Stimulated activated CD8-positive, alpha-beta memory T cell treated with anti-CD3 and anti-CD28 coated beads, Interleukin-4, amount 100 ng/mL, for 1 hour (primary cell): ENCODE measurements at places on chromosomes 4 and X.
A peak's percentile ranks its signal among the peaks of the same experiment; 100 is the strongest.

DNA sequence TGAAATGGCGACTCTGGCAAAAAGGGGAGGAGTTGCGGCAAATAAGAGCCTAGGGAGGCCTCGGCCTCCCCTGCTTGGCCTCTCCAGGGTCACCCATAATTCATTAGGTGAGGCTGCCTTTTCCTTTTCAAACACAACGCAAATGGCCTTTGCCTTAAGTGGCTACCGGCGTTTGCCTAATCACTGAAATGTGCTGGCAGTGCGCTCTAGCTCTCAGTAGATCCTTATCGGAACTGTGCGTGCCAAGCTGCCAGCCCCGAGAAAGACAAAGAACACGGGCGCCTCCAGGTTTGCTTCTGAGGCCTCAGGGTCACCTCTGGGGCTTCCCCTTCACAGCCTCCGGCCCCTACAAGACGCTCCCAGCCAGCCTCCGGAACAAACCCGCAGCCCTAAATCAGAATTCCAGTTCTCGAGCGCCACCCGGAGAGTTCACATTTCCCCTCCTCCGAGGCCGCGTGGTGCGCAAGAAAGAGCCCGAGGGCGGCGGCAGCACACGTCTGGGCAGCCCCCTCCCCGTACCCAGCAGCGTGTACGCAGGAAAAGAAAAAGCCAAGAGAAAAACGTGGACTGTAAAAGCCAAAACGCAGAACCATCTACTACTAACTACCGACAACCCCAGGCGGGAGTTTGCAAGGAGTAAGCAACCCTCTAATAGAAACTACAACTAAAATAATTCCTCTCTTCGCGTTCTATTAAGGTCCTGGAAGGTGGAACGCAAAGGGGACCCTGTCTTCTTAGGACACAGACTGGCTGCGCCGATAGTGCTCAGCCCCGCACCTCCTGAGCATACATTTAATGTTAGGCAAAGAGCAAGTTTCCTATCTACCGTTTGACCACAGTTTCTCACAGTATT is 76.5 kb upstream of the BCOR start:
- DNase-seq, result no peak

DNA sequence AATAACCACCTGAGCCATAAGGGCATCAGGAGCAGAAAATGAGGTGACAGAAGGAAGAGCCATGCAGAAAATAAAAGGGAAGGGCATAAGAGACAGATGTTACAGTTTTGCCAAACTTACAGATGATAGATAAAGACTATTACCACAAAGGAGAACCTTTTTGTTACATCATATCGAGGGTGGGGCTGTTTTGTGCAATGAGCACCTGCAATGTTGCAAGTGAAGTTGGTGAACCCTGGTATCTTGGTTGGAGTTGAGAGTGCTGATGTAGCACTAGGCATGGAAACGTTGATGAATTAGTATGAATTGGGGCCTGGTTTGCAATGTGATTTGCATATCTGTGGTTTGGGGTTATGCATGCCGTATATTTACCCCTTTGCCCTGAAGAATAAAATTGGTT is 119.8 kb upstream of the TEX13D start:
- DNase-seq, result no peak

GRCh38 chrX:39633293-39633692 is 464.5 kb downstream of the BCOR start:
- no peak for DNase-seq

DNA sequence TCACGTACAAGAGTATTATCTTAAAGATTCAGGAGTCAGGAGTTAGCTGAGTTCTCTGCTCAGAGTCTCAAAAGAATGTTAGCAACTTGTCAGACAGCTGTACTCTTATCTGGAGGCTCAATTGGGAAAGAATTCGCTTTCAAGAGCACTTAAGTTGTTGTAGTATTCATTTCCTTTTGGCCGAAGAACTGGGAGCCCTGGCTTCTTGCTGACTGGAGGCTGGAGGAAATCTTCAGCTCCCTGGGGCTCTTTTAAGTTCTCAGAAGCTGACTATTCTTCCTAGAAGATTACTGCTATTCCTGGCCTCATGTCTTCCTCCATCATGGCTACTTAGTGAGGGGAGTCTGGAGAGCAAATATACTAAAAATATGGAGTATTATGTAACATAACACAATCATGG is 587.2 kb downstream of the EPHA5 start:
- DNase-seq, result no peak

DNA sequence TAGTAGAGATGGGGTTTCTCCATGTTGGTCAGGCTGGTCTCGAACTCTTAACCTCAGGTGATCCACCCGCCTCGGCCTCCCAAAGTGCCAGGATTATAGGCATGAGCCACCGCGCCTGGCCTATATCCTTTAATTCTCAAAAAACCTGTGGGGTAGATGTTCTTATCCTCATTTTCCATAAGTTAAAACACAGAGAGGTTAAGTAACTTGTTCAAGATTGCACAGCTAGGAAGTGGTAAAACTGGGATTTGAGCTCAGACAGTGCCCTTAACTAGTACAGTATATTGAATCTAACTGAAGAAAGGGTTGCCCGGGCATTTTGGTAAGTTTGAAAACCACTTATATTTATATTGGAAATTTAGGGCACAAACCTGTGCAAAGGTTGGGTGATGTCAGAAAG is 116.0 kb downstream of the GLUD2 start:
- no peak for DNase-seq

DNA sequence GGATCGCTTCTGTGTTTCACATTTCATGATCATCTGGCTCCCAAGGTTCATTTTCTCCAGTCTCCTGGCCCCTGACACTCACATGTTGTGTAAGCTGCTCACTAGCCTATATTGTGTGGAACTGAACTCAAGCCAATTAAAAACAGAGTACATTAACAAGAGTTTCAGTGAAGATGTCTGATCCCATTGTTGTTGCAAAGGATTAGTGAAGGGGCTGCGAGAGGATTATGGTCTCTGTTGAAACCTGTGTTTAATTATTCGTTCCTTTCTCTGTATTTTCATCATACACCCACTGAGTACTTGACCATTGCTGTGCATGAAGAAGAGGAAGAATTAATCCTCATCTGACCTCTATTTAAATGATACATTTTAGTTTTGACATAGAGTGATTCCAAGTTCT is 54.7 kb downstream of the AFF2 start:
- DNase-seq, result no peak

GRCh38 chr4:148116264-148116663 is 325.9 kb downstream of the NR3C2 start:
- DNase-seq, result no peak

GRCh38 chrX:137431693-137432488 is 134.0 kb upstream of the ZIC3 start:
- DNase-seq, result no peak

DNA sequence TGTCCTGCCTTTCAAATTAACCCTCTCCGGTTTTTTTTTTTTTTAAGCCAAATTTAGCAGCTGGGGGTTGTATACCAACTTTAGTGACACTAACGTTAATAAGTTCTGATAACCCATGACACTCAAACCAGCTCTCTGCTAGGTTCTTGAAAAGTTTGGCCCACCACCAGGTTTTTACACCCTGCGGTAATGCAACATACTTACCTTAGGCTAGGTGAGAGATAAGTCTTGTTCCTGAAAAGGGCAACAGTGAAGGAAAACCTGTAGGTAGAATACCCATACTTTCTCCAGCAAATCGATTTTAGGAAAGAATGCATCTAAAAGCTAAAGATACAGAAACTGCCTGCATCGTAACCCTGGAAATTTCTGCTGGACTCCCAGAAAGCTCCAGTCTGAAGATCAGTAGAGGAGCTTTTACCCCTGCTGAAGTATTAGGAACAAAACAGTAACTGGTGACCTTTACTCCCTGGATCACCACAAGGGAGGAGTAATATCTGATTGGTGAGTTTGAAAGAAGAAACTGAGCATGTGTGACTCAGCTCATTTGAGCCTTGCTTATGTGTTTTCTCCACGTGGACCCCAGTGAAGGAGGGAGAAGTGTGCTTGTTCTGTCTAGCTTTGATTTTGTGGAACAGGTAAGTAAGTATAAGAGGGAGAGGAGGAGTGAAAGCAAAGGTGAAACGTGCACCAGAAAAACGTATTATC is 34.4 kb upstream of the COX18 start:
- DNase-seq, result no peak

GRCh38 chr4:56976837-56977320 is 527 bp downstream of the NOA1 start:
- no peak for DNase-seq

GRCh38 chr4:184751585-184751956 is 17.7 kb upstream of the CENPU start:
- DNase-seq, result no peak

GRCh38 chr4:6902318-6903042 is 7.1 kb upstream of the TBC1D14 start:
- no peak for DNase-seq

GRCh38 chr4:26570596-26570995 is 13.3 kb upstream of the TBC1D19 start:
- DNase-seq, result no peak

DNA sequence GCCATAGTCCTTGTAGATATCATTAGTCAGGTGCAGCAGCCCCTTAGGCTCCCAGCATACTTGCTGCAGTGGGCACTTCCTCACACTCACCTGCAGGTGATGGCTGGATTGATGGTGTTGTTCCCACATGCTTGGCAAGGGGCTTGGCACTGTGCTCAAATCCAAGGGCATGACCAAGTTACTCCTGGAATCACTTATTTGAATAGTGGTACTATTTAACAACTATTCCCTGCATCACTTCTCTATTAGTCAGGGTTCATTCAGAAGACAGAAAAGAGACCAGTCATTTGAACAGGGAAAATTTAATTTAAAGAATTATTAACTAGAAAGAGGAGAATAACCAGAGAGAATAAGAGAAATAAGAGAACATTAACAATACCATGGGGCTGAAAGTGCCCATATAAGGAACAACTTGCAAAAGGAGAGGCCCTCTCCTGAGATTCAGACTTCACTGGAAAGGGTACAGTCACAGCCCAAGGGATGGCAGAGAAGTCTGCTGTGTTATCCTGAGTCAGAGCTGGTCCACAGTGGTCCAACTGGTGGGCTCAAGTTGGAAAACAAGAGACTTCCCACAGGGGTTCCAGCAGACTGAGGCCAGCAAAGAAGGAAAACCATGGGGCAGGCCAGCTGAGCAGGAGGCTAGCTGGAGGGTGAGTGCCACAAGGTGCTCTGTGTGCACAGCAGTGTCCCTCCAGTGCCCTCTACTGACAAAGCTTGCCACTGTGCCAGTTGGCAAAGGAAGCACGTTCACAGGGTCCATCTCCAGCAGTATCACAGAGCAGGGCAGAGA is 9.8 kb downstream of the SPP1 start:
- DNase-seq, result no peak

DNA sequence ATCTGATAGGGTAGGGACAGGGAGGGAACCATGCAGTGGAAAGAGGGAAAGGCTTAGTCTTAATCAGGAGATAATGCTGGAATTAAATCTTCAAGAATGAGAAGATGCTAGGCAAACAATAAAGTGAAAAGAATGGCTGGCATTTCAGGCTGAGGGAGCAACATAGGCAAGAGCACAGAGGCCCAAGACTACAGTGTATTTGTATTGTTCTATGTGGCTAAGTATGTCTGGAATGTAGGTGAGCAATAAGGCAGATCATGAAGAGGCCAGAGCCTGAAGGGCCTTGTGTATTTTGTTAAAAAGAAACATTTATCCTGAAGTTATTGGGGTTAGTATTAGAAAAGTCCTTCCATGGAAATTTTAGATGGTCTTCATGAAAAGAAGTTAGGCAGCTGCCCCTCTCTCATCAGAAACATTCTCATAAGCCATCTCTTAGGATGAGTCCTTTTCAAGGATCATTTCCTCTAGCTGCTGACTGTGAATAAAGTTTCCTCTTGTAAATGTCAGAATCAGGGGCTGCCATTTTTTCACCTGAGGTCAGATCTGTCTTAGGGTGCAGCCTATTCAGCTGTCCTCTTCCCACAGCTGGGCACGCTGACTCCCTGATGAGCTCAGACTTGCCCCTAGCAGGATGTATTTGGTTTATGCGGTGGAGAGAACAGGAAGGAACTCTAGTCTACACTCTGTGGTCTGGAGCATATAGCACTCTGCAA is 46.3 kb downstream of the ATP10D start:
- peak; percentile 24 for DNase-seq

- DNase-seq, result no peak
Observed at GRCh38 chr4:56689201-56689969, 8.3 kb upstream of the HOPX start.

GRCh38 chrX:140712413-140713173 is 3.0 kb downstream of the LINC00632 start:
- DNase-seq, result no peak

DNA sequence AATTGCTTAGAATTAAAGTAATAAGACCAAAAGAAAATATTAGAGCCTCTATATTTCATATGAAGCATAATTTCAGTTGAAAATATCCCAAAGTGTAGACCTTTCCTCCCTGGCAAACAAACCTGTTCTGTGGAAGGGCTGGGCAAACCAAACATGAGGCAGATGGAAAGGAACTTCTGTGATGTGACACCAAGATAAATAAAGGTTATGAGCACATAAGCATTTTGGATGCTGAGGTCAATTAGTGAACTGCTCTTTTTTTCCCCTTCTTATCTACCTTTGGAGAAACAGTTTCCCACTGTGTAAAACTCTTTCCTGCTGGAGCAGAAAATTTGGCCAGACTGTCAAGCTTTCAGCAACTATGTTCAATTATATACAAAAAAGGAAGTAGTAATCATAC is 109.6 kb upstream of the STIM2 start:
- DNase-seq, result no peak

GRCh38 chrX:112473654-112474053 is 206.1 kb downstream of the LHFPL1 start:
- DNase-seq, result no peak

- DNase-seq, result no peak
Observed at GRCh38 chr4:164312671-164313070, 441.3 kb upstream of the SMIM31 start.

DNA sequence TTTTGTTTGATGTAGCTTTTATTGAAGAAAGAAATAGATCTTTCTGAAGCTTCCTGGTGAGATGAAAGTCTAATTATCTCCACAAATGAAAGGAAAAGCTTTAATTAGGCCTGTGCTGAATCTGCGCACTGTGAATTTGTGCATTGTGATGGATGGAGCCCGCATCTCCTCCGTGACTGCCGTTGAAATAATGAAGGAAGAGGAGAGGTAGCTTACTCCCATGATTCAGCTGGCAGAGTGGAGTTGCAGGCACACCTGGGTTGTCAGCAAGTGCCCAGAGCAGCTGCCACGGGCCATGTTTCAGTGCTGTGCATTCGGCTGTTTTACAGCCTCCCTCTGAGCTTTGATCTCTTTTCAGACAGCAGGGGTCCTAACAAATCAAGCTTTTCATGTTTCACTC is 735.3 kb upstream of the TENM3 start:
- no peak for DNase-seq

GRCh38 chrX:136710325-136710951 is 62.5 kb downstream of the CD40LG start:
- DNase-seq, result no peak

DNA sequence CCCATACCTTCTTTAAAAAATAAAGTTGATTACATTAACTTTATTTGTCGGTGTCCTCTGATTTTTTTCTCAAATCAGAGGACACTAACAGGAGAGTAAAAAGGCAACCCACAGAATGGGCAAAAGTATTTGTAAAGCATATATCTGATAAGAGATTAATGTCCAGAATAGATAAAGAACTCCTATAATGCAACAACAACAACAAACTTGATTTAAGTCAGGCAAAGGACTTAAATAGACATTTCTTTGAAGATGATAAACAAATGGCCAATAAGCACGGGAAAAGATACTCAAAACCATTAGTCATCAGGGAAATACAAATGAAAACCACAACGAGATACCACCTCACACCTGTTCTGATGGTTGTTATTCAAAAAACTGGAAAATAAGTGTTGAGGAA is 28.7 kb downstream of the DOCK11 start:
- no peak for DNase-seq
